ENCODE measurements at places on chromosomes 5 and 9. TPM values are rescaled to one million over a fixed set of nuclear protein-coding genes. Genes with fewer than 3 reads are reported as not detected.

The SPATA31C1 gene
- polyA plus RNA-seq: not detected

The CDH12 gene
- polyA plus RNA-seq: not detected

DNA sequence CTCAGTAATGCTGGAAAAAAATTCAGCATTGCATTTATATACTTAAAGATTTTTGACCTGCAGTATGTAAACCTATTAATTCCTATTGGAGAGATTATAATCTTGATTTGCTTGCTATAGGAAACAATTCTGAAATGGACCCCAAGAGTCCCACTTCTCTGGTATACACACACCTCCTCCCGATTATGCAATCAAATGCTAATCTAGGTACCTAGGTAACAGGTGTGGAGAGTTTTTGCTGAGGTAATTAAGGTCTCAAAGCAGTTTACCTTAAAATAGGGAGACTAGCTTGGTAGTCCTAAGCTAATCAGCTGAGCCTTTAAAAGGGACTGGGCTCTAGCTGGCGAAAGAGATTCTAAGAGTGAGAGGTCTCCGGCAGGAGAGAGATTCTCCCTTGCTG lies 22.2 kb downstream of the ISOC1 start:
- H3K27ac ChIP-seq: no peak overlapping the region
- H3K27me3 ChIP-seq: no peaks in the 10 kb centered on the region
- no peaks in the 10 kb centered on the region for H3K4me1 ChIP-seq
- no peak for DNase-seq
- H3K4me3 ChIP-seq: no peak overlapping the region

DNA sequence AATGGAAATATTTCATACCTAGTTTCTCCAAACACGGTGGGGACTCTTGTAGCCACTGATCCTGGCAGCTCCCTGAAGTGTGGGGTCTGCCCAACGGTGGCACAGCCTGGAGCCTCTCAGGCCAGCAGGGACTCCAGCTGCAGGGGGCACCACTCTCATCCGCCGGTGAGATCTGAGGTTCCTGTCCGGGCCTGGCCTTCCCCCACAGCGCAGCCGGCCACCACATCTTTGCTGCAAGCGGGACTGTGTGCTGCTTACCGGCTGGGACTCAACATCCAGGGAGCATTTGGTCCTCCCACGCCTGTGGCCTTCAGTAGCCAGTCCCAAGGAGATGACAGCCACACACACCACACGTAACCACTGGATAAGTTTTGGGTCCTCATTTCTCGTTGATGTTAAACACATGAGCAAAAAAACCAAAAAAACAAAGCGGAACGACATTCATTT lies 7.7 kb upstream of the NKX2-5 start:
- H3K36me3 ChIP-seq: no peaks in the 10 kb centered on the region
- no peak for DNase-seq
- no peak overlapping the region for H3K27ac ChIP-seq
- peaks cover 99% of the 10 kb centered on the region for H3K27me3 ChIP-seq
- H3K4me3 ChIP-seq: no peak overlapping the region
- H3K4me1 ChIP-seq: peaks cover 6% of the 10 kb centered on the region

DNA sequence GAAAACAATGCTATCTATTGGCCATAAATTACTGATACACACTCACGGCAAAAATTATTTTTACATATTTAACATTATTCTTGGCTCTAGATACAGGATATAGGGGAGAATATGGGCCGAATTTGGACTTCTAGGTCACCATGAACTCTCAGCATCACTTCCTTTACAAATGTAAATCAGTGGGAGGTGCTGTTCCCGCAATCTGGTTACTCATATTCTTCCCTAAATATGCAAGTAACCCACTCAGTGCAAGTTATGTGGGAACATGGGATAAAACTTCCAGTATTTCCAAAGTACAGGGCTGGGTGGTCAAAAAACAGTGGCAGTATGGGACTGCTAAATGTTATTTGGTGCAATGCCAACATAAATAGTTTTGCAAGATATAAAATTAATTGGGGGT lies 145.6 kb downstream of the PPP2R2B start:
- DNase-seq: no peak
- no peaks in the 10 kb centered on the region for H3K36me3 ChIP-seq
- H3K27ac ChIP-seq: no peak overlapping the region
- no peaks in the 10 kb centered on the region for H3K27me3 ChIP-seq
- H3K4me3 ChIP-seq: no peak overlapping the region
